Activated CD4-positive, alpha-beta T cell treated with anti-CD3 and anti-CD28 coated beads for 24 hours (primary cell): ENCODE measurements at places on chromosomes 3 and 15.

GRCh38 chr15:77504306-77504705 is 83.6 kb downstream of the HMG20A start:
- DNase-seq: no peak

DNA sequence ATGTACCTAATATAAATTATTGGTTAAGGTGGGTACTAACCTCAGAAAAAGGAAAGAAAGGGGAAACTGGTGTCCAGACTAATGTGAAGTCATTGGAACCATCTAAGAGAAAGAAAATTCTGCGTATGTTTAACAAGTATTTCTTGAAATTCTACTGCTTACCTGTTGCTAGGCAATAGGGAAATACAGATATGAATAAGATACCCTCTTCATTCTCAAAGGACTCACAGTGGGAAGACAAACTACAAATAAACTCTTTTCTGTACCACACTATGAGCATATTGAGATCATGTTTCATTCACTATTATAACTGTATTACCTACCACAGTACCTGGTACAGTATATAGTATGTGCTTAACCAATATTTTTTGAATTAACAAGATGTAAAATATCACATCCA is 140.5 kb upstream of the MLF1 start:
- no peak for DNase-seq

DNA sequence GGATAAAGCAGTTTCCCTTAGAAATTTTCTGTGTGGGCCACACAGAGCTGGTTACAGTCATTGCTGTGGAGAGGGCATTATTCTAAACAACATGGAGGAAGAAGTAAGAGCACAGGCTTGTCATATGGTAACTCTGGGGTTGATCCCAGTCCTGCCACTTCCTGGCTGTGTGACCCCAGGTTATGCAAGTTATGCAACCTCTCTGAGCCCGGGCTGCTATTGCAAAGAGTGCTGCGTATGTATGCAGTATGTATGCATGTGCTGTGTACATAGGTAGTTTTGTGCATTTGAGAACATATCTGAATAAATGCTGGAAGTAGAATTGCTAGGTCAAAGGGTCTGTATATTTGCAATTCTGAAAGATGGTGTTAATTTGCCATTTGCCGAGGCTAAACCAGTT is 9.2 kb downstream of the SPSB4 start:
- DNase-seq: no peak

GRCh38 chr3:177461765-177462164 is 264.5 kb upstream of the TBL1XR1 start:
- DNase-seq: no peak

GRCh38 chr15:59543721-59544547 is 67.6 kb upstream of the GCNT3 start:
- no peak for DNase-seq

DNA sequence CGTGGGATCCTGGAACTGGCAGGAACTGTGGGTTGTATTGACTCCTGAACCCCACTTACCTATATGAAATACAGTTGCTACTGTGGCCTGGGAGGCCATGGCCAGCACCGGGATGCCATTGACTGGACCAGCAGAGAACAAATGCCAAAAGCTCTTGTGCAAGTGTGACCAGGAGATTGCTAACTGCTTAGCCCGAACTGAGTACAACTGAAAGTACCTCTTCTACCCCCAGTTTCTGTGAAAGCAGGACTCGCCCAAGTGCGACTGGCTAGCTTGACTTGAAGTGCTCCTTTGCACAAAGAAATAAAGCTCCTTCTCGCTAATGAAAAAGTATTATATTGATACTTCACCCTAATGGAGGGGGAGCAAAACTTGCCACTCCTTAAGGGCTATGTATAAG is 101.3 kb upstream of the ATP11B start:
- no peak for DNase-seq

DNA sequence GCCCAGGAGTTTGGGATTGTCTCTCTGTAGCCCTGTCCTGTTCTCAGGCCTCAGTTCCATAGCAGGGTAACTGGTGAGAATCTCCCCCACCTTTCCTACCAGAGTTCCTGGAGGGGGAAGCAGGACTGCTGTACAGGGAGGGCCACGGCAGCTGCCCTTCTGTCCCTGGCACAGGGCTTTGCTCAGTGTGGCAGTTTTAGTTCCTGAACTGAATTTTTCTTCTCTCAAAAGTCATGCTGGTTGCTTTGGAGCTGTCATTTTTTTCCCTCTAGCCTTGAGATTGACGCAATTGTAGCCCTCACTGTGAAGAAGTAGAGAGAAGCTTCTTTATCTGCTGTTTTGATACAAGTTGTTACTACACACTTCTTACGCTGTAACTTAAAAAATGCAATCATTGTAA is 55.5 kb downstream of the TPRG1 start:
- no peak for DNase-seq

DNA sequence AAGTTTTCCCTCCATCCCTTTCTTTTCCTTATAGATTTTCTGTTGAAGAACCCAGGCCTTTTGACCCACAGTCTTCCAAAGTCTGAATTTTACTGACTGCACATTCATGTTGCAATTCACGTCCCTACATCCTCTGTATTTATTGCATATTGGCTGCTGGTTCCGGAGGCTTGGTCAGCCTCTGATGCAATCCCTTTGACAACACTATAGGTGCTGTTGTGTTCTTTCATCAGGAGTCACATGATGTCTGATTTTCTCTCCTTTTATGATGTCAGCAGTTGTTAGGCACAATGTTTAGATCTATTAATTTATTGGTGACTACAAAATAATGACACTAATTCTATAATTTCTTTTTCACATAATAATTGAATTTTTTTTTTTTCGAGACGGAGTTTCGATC is 8.7 kb downstream of the CYP1A1 start:
- DNase-seq: no peak

DNA sequence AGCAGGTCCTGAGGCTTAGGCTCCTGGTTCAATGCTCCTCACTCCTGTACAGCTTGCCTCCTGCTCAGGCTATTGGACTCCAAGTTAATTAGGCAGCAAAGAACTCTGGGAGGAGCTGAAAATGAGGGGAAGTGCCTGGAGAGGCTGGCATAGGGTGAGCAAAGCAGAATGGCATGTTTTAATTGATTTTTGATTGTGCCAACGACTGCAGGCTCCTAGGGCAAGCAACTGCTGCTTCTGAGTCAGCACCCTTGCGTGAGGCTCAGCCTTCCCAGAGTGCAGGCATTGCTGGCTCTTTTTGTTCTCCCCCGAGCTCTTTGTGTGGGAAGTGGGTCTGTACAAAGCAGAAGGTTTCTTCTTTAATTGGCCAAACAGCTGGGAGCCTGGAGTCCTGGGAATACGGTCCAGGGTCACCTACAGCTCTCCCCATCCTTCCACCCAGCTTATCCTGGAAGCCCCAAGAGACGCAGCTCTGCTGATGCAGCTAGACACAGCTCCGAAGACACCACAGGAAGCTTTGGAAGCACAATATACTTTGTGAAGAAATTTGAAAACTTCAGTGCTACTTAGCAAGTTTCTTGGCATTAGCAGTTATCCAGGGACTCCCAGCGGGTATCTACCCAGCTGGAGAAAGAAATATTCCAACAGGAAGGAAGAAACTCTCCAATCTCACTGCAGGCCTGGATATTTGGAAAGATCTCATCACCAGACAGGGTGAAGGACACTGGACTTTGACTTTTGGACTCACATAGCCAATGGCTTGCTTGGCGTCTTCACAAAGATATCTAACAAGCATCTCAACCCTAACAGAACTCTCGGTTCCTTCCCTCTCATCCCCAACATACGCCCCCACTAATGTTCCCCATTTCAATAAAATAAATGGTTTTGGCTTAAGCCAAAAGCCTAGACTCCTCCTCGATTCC is 76.8 kb downstream of the BDH1 start:
- DNase-seq: no peak

DNA sequence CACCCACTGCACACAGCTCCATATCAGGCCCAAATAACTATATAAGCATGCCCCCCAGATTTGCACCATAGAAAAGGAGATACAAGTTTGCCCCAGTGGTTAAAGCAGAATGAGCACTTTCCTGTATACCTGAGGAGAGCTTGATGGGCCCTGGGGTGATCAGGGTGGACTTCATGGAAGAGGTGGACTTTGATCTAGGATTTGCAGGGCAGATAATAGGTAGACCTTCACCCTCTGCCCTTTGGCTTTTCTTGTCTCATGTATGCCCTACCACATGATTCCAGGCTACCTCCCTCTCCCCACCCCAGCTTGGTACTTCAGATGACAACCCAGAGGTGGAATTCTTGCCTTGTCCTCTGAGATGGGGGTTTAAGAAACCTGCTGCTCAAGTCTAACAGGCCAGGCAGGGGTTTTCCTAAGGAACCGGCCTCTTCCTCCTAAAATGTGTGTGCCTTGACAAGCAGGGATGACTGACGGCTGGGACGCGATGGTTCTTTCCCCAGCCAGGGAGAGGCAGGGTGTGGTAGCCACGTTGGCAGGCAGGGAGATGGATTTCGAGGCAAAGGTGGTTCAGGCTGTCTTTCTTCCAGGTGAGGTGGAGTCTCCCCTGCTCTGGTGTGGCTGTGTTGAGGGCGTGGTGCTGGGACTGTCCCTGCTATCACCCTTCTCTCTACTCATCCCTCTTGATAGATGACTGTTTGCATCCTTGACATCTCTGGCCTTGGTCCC is 6.6 kb upstream of the RHCG start:
- DNase-seq: no peak

DNA sequence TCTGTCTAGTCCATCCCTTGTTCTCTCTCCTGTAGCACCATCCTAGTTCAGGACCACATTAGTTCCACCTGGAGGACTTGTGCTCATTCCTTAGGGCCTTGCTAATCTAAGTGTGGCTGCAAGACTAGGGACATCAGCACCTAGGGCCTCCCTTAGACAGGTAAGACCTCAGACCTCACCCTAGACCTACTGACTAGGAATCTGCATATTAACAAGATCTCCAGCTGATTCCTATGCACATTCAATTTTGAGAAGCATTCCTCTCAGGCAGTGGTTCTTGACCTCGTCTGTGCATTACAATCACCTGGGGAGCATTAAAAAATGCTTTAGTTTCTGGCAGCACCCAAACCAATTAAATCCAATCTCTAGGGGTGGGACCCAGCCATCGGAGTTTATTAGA is 238.4 kb upstream of the RGMA start:
- DNase-seq: no peak

- DNase-seq: no peak
Observed at GRCh38 chr3:100613721-100614390, 4.5 kb downstream of the ADGRG7 start.
